Stimulated activated CD8-positive, alpha-beta memory T cell treated with anti-CD3 and anti-CD28 coated beads, Interleukin-15, amount 100 ng/mL, for 48 hours (primary cell): ENCODE measurements at places on chromosomes 6 and 20.

DNA sequence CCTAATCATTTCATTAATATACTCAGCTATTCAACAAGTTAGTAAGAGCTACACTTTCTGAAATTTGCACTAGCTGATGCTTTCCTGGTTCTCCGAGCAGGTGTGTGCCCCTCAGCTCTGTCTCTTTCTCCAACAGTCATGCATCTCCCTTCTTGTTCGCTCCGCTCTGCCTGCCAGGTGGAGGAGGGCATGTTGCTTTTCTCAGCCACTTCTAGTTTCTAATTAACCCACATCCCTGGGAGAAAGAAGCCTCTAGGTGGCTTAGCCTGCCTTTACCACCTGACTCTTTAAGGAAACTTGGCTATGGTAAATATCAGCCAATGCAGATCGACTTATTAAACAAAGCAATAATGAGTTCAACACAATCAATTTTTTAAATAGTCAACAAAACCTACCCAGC is 34.2 kb downstream of the LRFN2 start:
- no peak for DNase-seq

DNA sequence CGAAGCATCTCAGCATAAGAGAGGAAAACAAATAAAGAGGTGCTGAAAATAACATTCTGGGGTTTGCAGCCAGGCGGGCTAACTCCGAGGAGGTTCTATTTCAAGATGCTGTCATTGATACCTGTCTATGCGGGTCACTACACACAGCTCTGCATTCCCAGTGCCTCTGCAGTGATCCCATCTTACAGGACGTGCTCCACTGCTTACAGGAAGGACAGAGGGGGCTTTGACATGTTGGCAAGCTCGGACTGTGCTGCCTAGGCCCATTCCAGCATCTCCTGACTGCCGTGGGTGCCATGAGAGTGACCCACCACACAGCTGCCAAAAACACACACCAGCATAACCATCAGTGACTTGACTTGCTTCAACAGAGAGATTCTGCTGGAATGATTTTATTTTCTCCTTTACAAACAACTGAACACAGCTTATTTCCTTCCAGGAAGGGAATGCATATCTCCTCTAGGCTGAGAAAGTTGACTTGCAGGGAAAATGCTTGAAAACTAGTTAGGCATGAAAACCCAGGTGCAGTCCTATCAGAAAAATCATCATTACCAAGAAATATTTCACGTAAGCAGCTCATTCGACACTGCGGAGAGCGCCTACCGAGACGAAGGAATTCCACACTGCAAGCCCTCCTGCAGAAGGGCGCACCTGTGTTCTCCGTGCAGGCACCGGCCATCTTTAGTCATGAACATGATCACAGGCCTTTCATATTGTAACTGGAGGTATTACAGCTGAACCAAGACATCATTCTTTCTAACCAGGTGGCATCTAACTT is 62.5 kb downstream of the RAMACL start:
- DNase-seq: no peak

DNA sequence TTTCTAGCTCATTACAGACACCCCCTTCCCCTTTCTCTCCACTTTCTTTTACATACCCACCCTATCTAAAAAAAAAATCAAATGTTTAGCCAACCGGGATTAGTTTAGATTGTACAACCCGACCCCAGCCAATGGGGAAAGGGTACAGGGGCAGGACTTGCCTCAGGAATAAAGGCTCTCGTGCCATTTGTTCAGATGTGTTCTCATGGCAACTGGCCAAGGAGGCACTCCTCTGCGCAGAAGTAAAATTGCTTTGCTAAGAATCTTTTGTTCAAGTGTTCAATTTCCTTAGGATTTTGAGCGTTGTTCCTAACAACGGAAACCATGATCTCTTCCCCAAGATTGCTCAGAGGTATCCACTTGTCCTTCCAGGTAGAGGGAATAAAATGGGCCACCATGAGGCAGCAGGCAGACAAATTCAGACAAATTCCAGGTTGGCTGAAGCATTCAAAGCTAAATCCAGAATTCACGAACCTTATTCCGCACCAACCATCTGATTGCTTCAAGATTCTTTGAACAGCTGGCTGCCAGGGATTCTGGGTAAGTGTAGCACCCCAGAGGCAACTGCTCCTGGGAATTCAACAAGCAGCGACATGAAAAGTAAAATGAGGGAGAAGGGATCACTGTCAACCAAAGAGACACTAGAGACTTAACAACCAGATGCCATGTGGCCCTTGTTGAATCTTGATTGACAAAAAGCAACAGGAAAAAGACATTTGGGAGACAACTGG is 431.8 kb downstream of the PREX1 start:
- no peak for DNase-seq

DNA sequence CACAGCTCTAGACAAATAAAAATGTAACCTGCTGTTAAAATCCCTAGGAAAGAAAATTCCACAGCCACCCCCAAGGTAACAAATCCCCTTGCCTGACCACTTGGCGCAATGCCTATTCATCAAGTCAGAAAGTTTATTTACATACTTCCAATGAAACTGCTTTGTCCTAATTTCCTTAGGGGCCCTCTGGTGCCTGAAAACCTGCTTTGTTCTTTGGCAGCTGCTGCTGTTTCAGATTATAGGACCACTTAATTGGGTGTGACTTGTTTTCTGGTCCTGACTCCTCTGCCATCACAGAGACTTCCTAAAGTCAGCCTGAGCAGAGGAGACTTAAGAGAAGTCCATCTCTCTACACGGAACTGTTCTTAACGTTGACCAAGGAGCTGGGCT is 323.6 kb downstream of the UBE3D start:
- no peak for DNase-seq
